Left renal pelvis (tissue), 4 donors: ENCODE measurements at places on chromosomes 12 and 14. TPM values are rescaled to one million over a fixed set of nuclear protein-coding genes. Genes with fewer than 3 reads are reported as not detected.

Gene RFX4
- not detected for polyA plus RNA-seq

Gene CMTM5
- 3.0 TPM for polyA plus RNA-seq

Gene NUAK1
- 10.0 TPM for polyA plus RNA-seq

Gene PLCZ1
- 0.73 TPM for polyA plus RNA-seq

GRCh38 chr12:16613199-16613598 lies 7.2 kb upstream of the LMO3 start:
- no peak for DNase-seq

DNA sequence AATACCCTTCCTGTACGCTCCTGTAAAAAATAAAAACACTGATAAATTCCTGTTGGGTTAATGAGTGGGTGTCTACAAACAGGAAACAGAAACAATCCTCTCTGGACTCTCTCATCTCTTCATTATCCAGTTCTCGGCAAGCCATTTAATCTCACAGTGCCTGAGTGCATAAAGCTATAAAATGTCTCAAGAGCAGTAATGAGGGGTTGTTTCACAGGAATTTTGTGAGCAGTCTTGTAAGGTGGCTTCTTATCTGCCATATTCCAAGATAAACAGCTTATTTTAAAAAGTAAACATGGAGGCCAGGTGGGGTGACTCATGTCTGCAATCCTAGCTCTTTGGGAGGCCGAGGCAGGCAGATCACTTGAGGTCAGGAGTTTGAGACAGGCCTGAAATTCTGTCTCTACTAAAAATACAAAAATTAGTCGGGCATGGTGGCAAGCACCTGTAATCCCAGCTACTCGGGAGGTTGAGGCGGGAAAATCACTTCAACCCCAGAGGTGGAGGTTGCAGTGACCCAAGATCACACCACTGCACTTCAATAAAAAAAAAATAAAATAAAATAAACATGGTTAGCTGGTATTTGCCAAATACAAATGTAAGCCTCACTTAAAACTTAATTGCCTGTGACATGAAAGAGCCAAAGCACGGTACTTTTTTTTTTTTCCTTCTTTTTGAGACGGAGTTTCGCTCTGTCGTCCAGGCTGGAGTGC lies 54.0 kb downstream of the CLIP1 start:
- no peak for DNase-seq

- no peak for DNase-seq
Observed at GRCh38 chr12:4025181-4026019, 152.2 kb upstream of the PARP11 start.

- no peak for DNase-seq
Observed at GRCh38 chr12:52050116-52050757, 1.0 kb upstream of the NR4A1 start.
